Dermis microvascular lymphatic vessel endothelial cell (primary cell): ENCODE measurements at places on chromosomes 7 and 10. TPM values are rescaled to one million over a fixed set of nuclear protein-coding genes. Genes with fewer than 3 reads are reported as not detected.

The ICA1 gene
- total RNA-seq: 28.0 and 37.6 TPM in 2 replicates

The ATOH7 gene
- total RNA-seq: not detected in 2 replicates

The ASAH2 gene
- total RNA-seq: 0.38 and 0.64 TPM in 2 replicates

The LEP gene
- not detected in 2 replicates for total RNA-seq

The NPC1L1 gene
- total RNA-seq: not detected in 2 replicates

The ASZ1 gene
- not detected in 2 replicates for total RNA-seq

The GCK gene
- total RNA-seq: 0.26 and 0.38 TPM in 2 replicates

The RAB19 gene
- total RNA-seq: 0.26 TPM in 1 of 2 replicates, not detected in the other

The FGL2 gene
- 0.13 and 0.25 TPM in 2 replicates for total RNA-seq

The ZNF22 gene
- total RNA-seq: 32.1 and 33.0 TPM in 2 replicates

The CPVL gene
- total RNA-seq: 0.25 and 0.51 TPM in 2 replicates

The NANOS1 gene
- total RNA-seq: 0.13 and 0.76 TPM in 2 replicates

- DNase-seq: no peak
Measured at GRCh38 chr7:41809529-41809939, 106.6 kb upstream of the INHBA start.

DNA sequence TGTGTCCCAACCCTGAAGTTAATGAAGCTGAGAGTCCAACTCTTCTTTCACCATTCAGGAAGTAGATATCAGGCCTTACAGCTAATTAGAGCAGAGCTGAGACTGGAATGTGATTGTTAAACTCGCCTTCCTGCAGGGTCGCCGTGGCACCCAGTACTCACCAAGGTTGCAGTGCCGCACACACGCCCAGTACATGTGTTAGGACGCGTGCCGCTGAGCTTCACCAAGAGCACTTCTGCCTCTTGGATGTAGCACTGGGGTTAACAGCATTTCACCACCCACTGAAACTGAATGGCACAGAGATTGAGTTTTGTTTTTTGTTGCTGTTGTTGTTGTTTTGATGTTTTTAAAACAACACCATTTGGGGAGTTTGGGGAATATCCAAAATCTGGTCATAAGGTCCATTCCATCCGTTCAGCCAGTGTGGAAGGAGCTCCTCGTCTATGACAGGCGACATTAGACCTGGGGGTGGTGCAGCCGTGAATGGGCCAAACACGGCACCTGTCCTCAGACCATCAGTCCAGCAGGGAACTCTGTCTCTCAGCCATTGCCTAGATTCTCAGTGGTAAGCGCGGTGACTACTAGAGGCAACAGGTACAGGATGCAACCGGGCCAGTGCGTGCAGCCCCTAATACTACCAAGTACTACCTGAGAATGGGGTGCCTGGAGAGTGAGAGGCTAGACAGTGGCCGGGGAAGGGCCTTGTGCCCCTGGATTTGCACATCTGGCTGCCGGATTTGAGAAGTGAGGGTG is 21.9 kb downstream of the WIPI2 start:
- DNase-seq: no peak

DNA sequence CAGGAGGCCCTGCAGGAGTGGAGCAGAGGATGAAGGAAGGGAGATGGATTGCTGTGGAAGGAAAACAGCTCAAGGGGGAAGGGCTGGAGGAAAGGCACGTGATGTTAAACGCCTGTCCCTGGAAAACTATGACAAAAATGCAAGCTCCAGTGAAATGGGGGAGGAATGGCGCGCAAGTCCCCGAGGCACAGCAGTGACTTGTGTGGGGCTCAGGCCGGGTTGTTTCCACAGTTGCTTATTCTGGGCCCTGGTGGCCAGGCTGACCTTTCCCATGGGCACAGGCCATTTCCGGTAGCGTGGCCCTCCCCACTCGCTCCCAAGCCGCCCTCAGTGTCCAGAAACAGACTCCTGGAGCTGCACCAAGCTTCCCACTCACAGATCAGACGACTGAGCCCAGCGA is 68.1 kb upstream of the PDGFA start:
- no peak for DNase-seq

- DNase-seq: no peak
Measured at GRCh38 chr7:35508623-35509400, 186.1 kb downstream of the HERPUD2 start.

- DNase-seq: no peak
Measured at GRCh38 chr7:22992874-22993840, 20.8 kb downstream of the HYCC1 start.

- no peak for DNase-seq
Measured at GRCh38 chr10:33111488-33112051, 153.5 kb upstream of the ITGB1 start.

GRCh38 chr10:52814506-52814905 is 41.9 kb upstream of the MBL2 start:
- no peak for DNase-seq

DNA sequence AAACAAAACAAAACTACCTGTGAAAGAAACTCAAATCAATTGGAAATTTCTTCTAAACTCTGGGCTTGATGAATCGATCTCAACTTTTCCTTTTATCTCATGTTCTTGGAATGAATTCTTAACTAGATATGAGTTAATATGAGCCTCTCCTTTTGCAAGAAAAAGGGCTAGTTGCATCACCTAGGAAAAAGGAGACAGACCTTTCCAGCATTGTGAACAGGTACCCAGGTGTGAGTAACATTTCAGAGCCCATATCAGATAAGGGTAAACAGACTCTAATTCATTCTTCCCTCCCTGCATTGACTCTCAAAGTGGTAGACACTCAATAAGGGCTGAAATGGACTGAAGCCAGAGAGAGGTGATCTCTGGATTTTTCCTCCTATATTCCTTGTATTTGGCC is 103.8 kb upstream of the AGR3 start:
- no peak for DNase-seq

DNA sequence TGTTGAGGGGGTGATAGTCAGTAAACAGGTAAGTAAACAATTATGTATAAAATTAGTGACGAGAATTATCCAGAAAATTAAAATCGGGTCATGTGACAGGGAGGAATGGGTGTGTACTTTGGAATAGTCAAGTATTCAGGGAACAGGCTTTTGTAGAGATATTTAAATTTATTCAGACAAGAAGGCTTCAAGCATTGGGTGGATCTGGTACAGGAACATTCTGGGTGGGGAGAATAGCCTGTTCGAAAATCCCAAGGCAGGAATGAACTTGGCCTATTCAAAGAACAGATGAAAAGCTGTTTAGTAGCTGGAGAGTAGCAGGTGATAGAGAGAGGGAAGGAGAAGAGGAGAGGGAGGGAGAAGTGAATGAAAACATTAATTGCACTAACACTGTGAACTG is 448.9 kb upstream of the FZD8 start:
- no peak for DNase-seq

GRCh38 chr10:118868589-118868988 is 113.8 kb upstream of the CACUL1 start:
- DNase-seq: no peak

- no peak for DNase-seq
Measured at GRCh38 chr7:151075978-151076426, 4.6 kb downstream of the FASTK start.

GRCh38 chr10:80699602-80700039 is 161.9 kb downstream of the SH2D4B start:
- DNase-seq: peak; percentile 54

DNA sequence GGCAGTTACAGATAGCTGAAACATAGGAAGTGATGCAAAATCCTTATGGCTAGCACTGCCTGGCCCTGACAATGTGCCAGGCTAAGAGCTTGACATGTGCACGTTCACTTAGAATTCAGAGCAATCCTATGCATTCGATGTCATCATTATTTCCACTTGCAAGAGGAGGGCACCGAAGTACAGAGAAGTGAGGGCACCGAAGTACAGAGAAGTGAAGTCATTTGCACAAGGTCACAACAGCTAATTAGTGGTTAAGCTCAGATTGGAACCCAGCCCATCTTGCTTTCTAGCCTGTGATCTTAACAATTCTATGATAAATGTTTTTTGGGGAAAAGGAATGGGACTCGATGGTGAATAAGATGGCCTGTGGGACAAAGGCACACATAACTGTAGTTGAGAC is 73.4 kb downstream of the ARHGAP22 start:
- DNase-seq: no peak

DNA sequence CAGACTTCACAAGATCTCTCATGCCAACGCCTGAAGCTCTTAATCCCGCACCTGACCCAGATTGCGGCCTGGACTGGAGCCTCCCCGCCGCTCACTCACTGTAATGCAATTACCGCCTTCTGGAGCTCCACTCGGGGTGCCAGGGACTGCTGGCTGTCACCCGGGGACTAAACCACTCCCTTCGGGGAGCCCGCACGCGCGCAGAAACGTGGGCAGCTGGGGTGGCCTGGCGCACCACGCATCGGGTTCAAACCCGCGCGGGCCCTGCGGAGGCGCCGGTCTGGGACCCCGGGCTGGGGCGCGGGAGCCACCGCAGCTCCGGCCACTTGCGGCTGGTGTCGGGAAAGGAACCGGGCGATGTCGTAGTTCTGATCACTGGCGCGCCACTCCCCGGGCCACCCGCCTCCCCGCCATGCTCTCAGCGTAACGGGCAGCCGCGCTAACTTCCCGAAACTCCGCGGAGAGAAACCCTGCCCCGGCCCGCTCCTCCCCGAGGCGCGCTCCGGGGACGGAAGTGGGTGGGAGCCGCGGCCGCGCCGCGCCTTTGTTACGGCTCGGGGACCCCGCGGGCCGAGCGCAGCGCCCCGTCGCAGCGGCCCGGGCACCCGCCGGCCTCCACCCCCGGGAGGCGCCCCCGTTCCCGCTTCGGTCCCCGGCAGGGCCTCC is 100.3 kb upstream of the SVIL start:
- peak; percentile 30 for DNase-seq

- DNase-seq: no peak
Measured at GRCh38 chr10:32332299-32332750, 14.6 kb downstream of the EPC1 start.

- DNase-seq: no peak
Measured at GRCh38 chr7:100642534-100642907, 1.2 kb upstream of the TFR2 start.

- no peak for DNase-seq
Measured at GRCh38 chr7:91085175-91085574, 179.1 kb upstream of the FZD1 start.

GRCh38 chr10:89535171-89536012 is at the start of gene SLC16A12:
TSS of gene SLC16A12 (minus strand) at chr10:89535594. CDS start at chr10:89462578, 73,016 bp downstream.
- no peak for DNase-seq

DNA sequence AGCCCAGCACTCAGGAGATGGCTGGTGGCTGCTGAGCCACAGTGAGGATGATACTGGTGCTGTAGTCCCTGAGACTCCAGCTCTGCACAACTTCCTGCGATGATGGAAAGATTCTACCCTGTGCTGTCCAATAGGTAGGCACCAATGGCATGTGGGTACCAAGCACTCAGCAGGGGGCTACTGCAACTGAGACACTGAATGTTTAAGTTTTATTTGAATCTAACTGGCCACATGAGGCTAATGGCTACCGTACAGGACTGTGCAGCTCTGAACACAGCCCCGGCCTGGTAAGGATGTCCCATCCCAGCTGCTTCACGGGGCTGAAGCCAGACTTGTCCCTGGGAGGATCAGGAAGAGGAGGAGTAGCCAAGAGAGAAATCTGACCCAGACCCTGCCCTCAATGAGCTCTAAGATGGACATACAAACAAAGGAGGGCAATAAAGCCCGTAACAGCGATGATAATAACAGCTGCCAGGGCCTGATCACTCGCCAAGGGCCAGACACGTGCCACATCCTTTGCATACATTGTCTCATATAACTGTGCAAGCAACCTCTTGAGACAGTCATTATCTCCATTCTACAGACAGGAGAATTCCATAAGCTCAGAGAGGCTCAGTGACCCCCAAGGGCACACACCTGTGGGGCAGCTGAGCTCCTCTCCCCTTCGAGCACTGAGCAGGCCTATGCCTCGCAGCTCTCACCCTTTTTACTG is 3.8 kb downstream of the GPRIN2 start:
- DNase-seq: no peak

- DNase-seq: no peak
Measured at GRCh38 chr7:12865593-12865992, 178.2 kb downstream of the ARL4A start.

DNA sequence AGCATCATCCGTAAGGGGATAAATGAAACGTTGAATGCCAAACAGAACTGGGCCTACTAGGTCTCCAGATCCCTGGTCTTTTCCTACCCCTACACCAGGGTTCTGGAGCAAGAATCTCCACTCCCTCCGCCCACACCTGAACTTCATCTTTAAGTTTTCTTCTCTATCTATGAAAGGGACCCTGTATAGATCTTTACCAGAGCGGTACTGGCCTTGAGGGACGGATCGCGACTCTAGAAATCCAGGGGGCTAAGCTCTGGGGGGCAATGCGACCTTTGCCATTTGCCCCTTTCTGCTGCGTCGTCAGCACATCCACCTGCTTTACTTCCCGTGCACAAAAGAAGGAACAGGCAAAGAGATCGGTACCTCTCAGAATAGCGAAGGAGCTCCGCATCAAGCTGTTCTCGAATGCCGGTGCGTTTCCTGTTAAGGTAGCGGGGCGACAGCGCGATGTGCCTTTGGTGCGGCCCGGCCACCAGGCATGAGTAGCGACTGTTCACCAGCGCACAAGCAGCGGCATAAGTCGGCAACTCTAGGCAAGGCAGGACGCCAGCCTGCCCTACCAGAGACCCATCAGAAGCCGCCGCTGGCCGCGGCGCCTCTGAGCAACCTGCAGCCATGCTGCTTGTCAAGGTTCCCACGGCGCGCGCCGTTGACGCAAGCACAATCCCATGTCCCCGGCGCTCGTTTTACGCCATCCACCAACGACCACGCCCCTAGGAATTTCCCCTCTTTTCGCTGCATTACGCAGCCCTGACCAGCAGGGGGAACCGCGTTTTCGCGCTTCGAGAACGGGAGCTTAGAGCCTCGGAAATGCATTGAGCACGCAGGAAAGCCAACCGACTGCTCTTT is at the start of gene POLR1F:
TSS of gene POLR1F (minus strand) at position 641 of the 852 bp plus-strand sequence. CDS start at position 620, 21 bp downstream.
- peak; percentile 89 for DNase-seq

DNA sequence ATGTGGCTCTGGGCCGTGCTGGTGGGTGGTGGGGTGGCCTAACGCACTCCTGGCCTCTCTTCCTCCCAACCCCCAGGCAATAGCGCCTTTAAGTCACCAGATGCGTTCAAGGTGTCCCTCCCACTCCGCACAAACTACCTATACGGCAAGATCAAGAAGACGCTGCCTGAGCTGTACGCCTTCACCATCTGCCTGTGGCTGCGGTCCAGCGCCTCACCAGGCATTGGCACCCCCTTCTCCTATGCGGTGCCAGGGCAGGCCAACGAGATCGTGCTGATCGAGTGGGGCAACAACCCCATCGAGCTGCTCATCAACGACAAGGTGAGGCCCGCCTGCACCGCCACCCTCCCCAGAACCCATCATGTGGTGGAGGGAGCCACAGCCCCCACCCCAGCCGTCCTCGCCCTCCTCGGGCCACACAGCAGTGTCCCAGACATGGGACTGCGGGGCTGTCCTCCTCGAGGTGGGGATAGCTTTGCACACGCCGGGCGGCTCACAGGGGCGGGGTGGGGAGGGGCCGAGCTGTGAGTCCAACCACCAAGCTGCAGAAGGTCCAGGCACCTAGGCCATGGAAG is 7.8 kb downstream of the NPTX2 start:
- no peak for DNase-seq
